Left cardiac atrium (tissue), 4 donors: ENCODE measurements at places on chromosomes 5 and 9. TPM values are rescaled to one million over a fixed set of nuclear protein-coding genes. Genes with fewer than 3 reads are reported as not detected.

- DNase-seq = no peak
These were observed 29.2 kb upstream of the HMHB1 start for GRCh38 chr5:143782588-143783386.

DNA sequence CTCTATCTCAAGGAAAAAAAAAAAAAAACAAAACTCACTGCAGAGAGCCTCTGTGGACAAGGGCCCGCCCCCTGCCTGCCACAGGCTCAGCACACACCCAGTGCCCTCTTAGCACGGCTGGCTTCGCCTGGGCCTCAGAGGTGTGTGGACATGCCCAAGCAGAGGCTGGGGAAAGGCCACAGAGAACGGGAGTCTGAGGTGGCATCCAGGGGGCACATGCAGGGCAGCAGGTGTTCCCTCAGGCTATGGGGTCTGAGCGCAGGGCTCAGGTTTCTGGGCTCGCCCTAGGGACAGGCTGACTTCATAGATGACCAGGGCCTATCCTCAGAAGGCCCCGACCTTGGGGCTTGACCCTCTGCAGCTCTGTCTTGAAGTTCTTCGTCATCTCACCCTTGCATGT, 138.7 kb downstream of the ZNF354C start:
- peak; percentile 14 for DNase-seq

DNA sequence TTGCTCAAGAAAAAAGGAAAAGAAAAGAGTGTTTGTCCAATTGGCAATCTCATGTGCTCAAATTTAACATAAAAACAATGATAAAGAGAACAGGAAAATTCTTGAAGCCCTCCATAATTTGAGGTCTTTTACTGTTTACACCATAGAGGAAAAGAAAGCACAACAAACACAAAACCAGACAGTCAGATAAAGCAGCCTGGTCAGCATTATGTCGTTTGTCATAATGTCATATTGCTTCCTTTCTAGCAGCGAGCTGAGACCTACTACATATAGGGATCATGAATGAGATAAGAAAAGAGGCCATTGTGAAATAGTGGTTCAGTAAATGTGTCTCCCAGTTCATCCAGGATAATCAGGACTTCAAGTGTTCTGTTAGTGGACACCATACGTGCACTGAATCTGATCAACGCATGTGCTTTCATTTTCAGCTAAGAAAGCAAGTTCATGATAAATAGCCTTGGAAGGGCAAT, 64.7 kb upstream of the SELENOP start:
- no peak for DNase-seq

GRCh38 chr5:10466446-10467073, 24.9 kb downstream of the ROPN1L start:
- no peak for DNase-seq

- DNase-seq = peak; percentile 47
These were observed 36.2 kb upstream of the OTULIN start for GRCh38 chr5:14628346-14628745.

GRCh38 chr5:10277773-10278630, 27.9 kb downstream of the CCT5 start:
- DNase-seq = no peak

Gene FOXD4L3
- 0.13 TPM for total RNA-seq

Gene HSPA4
- 79.9 TPM for total RNA-seq
